Stimulated activated CD4-positive, alpha-beta T cell treated with anti-CD3 and anti-CD28 coated beads, Interleukin-12 subunit alpha, Interleukin-12 subunit beta, amount 100 ng/mL, for 24 hours (primary cell): ENCODE measurements at places on chromosomes 7 and 10.

DNA sequence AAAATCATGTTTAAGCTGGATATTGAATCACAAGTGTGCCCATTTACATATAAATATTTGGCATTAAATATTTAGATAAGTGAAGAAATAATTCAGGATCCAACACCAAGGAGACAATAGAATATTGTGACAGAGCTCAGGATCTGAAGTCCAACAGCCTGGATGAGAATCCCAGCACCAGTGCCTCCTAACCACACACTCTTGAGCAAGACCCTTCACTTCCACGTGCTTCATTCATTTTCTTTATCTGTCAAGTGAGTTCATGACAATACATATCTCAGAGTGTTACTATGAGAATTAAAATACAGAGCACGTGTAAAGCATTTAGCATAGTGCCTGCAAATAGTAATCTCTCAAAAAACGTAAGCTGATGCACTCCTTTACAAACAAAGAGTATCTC lies 78.4 kb upstream of the IKZF1 start:
- no peak for DNase-seq

DNA sequence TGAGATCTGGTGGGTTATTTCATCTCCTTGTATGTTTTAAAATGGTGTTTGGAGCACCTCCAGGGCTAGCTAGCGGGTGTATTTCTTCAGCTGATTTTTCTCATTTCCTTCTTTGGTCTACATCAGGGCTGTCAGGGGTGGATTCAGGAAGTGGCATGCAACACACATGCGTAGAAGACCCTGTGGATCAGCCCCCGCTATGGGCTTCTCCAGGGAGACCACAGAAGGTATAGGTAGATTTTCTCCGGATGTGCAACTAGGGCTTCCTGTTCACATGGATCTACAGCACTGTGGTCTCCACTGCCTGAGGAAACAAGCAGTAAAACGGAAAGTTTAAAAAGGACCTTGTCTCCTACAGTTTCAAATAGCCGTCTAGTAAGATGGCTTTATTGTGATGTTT lies 10.4 kb downstream of the NUB1 start:
- DNase-seq, result peak; percentile 26

DNA sequence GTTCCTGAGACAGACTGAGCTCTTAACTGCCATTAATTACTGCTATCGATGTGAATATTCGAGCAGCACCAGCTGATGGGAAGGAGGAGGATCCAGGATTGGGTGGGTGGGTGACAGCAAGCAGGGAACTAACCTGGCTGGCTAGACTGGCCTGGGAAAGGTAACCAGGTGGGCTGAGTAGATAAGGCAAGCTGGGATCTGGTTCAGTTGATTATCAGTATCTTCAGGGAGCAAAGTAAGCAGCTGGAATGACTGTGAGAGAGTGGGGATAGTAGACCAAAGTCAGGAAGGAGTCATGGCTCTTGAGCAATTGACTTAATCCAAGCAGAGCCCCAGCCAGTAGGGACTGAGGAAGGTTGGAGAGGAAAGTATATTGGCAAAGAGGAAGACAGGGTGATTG lies 46.9 kb upstream of the KMT2E start:
- DNase-seq, result no peak

- no peak for DNase-seq
Measured at GRCh38 chr7:112145206-112145605, 61.0 kb downstream of the DOCK4 start.

GRCh38 chr10:11009471-11010308 lies 8.0 kb upstream of the CELF2 start:
- DNase-seq, result no peak

GRCh38 chr10:29411666-29412315 lies 122.9 kb downstream of the LYZL1 start:
- DNase-seq, result no peak

- no peak for DNase-seq
Measured at GRCh38 chr7:102859084-102859798, 53.6 kb upstream of the LRRC17 start.

DNA sequence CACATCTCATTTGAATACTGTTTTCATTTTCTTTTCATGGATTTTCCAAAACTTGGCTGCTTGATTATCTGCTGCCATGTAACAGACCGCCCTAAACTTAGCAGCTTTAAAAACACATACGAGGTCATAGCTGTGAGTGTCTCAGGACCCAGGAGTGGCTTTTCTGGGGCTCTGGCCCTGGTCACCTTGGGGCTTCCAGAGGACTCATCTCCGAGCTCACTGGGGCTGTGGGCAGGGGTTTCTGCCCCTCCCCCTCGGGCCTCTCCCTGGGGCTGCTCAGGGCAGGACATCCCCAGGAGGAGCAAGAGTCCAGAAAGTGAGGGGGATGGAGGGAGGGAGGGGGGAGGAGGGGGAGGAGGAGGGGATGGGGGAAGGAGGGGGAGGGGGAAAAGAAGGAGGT lies 77.0 kb downstream of the NKX6-2 start:
- no peak for DNase-seq

- DNase-seq, result peak; percentile 62
Measured at GRCh38 chr10:110209454-110209925, 2.1 kb downstream of the MXI1 start.

DNA sequence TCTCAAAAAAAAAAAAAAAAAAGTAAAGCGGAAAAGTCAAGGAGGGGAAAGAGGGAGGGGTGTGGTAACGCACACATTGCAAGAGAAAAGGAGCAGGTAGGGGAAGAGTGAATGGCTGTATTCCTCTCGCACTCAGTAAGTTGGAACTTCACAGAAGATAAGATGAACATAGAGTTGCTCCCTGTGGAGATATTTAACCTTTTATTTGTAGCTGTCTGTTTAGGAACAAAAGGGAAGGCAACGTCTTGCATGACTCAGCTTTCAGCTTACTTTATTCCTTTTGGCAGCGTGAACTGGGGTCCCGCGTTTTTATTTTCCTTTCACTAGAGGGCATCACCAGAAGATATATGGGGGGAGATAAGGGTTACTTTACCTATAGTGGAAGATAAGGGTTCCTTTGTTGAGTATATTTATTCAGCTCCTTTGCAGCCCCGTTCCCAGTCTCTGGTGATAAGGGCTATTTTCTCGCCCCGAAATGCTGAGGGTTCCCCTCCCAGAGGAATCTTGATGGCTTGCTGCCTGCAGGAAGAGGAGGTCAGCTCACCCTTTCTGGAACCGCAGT lies 78.5 kb downstream of the APBB1IP start:
- DNase-seq, result no peak

GRCh38 chr10:99629625-99629978 lies 9.4 kb upstream of the SLC25A28 start:
- no peak for DNase-seq

DNA sequence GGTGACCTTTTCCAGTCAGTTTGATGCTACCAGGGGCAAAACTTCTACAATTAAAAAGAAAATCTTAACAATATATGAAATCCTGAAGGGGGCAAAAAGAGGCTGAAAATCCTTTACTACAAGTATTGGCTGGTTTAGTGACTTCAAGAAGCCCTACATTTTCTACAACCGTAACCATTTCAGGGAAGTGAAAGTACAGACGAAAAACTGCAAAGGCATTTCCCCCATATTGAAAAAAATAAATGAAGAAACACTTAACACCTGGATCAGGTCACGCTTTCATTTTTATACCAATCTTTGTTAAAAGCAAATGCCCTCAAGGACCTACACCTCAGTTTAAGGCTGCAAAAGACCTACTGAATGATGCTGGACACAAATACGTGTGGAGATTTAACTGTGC lies 38.6 kb downstream of the IL6 start:
- no peak for DNase-seq

DNA sequence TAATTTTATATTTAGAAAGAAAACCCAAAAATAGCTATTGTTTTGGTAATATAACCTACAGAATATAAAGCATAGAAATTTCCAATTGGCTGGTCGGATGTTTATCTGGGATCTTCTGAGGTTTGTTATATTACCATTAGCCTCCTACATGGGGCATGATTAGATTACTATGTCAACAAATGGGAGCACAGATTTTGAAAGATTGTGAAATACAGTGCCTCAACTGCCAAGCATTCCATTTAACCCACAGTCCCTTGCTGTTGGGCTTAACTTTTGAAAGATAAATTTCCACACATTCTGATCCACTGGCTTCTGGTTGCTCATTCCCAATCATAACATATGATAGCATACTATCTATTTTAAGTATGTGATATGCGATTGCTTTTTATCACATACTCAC lies 455.4 kb upstream of the C7orf33 start:
- DNase-seq, result no peak

- DNase-seq, result no peak
Measured at GRCh38 chr10:70729763-70730357, 55.3 kb downstream of the TBATA start.

GRCh38 chr7:92880212-92881090 lies 44.1 kb upstream of the CDK6 start:
- DNase-seq, result no peak

DNA sequence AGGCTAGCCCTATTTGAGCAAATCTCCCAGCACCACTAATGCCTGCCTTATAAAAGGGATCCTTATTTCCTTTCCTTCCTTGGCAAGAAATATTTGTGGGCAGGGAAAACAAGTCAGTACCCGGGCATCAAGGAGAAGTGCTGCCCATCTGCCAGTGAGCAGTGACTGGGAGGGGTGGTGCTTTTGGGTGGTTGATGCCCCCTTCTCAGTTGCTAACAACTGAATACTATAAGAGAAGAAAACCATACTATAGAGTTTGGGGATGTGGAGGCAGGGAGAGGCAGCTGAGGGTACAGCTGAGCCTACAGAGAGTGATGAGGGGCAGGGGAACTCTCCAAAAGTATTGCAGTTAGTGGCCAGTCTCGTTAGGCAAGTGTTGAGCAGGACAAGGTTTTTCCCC lies 39.3 kb downstream of the OGDH start:
- DNase-seq, result no peak

GRCh38 chr10:4191354-4191753 lies 406.3 kb upstream of the KLF6 start:
- DNase-seq, result no peak

- no peak for DNase-seq
Measured at GRCh38 chr7:4856336-4857057, 5.3 kb downstream of the PAPOLB start.

GRCh38 chr7:100568896-100569844 lies 4.5 kb downstream of the SAP25 start:
- peak; percentile 45 for DNase-seq

DNA sequence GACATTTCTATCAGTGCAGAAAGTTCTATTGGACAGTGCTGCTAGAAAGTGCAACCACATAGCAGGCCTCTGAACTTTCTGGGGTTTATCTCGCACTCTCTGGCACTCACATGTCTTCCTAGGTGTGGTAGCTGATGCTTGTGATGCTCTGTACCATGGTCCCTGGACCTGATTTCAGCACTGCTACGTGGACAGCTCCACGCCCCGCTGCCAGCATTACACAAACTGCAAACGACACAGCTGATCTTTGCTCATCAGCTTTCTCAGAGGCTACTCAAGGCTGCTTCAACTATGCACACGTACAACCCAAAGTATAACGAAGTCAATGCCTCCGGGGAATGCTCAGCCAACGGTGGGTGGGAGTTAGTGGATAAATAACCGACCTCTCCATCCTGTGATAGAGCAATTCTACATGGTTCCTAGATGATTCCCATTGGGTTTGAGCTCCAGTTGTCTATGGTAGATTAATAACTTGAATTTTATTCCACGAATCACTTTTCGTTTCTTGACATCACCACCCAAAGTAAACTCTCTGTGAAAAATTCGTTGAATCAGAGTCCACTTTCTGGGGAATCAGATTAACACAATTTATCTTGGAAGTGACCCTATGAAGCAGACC lies 302.5 kb downstream of the ACTR3B start:
- no peak for DNase-seq

DNA sequence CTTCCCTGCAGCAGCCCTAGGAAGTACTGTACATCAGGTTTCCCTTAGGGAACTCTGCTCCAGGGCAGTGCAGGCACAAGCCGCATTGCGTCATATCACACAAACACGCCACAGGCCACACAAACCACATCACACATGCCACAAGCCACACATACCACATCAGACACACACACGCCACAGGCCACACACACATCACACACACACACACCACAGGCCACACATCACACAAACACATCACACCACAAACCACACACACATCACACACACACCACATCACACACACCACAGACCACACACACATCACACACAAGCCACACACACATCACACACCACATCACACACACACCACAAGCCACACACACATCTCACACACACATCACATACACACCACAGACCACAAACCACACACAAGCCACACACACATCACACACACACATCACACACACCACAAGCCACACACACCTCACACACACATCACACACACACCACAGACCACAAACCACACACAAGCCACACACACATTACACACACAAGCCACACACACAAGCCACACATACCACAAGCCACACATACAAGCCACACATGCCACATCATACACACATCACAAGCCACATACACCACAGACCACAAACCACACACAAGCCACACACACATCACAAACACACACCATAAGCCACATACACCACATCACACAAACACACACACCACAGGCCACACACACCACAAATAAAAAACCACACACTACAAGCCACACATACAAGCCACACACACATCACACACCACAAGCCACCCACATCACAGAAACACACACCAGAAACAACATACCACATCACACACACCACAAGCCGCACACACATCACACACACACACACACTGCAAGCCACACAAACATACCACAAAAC lies 53.4 kb downstream of the TMEM209 start:
- DNase-seq, result no peak

GRCh38 chr10:69890065-69890847 lies 88.5 kb downstream of the COL13A1 start:
- DNase-seq, result no peak

GRCh38 chr10:52030051-52030790 lies 283.9 kb upstream of the DKK1 start:
- DNase-seq, result no peak

GRCh38 chr7:68107968-68108367 lies 1111.3 kb downstream of the TYW1 start:
- DNase-seq, result no peak

DNA sequence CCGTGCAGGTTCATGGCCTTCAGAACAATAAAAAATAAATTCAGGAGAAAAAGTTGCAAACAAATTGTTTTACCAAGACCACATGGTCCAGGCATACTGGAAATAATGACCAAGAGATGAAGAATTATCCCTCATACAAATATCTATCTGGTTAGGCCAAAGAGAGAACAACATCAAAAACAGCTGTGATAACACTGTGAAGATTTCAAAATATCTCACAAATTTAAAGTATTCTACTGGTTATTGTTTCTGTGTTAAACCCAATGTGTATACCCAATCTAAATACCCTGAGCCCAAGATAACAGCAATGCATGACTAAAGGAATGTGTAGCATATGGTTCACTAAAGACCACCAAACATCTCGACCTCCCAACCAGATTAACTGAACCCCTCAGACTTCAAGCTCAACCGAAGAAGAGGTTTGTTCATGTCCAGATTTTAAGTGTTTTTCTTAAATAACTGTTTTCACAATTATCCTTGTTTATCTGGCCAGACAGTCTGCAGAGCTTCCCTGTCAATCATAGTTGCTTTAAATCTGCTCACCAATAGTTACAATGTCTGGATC lies 10.9 kb downstream of the OR9A2 start:
- DNase-seq, result no peak
